ENCODE measurements at places on chromosomes 6 and 20.

- DNase-seq: no peak
Measured at GRCh38 chr6:138722425-138723371, 50.9 kb upstream of the CCDC28A start.

DNA sequence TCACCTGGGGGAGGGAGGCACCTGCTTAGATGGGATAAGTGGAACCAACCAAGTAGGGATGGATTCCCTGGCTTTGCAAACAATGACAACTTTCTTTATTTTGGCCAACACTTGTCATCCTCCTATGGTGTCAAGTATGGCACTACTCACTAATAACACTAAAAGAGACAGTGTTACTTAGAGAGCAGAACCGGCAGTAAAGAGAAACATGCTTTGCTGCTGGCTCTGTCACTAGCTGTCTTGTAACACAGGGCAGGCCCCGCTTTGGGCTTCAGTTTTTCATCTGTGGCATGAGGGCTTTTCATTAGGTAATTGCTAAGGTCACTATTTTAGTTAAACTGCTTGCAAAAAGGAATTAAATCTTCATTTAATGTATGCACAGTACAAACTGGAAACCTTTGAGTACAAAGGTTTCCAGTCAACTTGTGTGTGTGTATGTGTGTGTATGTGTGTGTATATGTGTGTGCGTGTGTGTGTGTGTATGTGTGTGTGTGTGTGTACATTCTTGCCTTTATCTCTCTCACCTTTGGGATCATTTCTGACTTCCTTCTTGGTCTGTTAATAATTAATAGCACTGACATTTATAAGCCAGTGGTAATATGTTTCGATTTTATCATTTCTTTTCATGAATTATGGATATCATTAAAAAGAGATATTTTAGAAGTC, 64.7 kb downstream of the BTBD3 start:
- no peak for DNase-seq

DNA sequence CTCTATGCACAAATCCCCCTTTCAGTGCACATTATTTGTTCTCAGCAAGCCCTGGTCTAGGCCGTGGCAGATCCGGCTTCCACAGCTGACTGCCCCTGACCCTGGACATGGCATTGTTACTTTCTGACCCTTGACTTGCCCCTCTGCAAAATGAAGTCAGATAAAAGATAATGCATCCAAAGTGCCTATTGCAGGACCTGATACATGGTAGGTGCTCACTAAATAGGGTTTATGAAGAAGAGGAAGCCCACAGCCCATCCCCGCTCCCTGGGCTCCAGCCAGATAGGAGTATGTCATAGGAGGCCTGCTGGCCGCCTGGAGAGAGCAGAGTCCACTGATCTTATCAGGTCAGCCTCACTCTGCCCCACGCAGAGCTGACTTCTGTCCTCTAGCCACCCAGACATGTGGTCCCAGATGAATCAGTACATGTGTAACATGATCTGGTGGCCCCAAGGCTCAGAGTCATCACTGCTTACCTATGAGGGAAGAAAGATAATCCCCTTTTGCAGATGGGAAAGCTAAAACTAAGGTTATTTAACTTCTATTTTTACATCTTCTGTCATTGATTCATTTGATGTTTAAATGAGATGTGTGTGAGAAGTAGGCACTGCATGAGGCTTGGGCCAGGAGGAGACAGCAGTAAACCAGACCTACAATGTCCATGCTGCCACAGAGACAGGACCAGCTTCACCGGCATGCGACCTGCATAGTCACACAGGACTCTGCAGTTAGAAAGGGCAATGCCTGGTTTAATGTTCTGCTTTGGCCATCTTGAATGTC, 20.4 kb downstream of the MAFB start:
- no peak for DNase-seq

- DNase-seq: no peak
Measured at GRCh38 chr20:62739581-62740285, 31.1 kb downstream of the NTSR1 start.

GRCh38 chr6:13299403-13299821, 28.9 kb downstream of the TBC1D7 start:
- no peak for DNase-seq

- DNase-seq: no peak
Measured at GRCh38 chr20:50496773-50497385, 13.3 kb upstream of the PTPN1 start.

DNA sequence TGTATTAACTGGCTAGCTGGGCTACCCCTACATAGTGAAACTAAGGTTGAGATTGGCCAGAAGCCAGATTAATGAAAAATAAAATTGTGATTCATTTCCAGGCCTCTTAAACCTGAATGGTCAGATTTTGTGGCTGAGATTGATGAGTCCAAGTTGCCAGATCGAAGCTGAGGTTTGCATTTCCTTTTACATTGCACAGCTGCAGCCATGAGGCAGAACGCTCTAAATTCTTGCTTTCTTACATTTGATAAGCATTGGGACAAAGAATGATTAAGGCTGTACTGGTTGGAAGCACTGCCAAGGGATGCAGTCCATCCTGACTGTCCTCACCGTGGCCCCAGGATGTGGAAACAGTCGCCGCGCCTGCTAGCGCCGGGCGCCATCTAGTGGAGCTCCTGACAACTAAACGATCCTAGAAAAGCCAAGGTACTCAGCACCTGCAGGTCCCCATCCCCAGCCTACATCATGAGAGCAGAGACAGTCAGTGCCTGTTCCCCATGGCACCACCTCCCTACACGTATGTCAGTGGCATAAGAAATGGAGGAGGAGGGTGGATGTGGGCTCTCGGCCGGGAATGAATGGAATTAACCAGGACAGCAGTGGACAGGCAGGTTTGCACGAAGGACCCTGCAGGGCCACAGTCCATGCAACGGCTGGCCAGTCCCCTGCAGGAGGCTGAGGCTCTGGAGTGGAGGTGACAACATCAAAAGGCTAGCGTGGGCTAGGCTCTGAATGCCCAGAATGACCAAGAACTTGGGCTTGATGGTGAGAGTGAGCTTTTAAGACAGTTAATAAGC, 19.0 kb downstream of the PXDC1 start:
- peak; percentile 29 for DNase-seq

DNA sequence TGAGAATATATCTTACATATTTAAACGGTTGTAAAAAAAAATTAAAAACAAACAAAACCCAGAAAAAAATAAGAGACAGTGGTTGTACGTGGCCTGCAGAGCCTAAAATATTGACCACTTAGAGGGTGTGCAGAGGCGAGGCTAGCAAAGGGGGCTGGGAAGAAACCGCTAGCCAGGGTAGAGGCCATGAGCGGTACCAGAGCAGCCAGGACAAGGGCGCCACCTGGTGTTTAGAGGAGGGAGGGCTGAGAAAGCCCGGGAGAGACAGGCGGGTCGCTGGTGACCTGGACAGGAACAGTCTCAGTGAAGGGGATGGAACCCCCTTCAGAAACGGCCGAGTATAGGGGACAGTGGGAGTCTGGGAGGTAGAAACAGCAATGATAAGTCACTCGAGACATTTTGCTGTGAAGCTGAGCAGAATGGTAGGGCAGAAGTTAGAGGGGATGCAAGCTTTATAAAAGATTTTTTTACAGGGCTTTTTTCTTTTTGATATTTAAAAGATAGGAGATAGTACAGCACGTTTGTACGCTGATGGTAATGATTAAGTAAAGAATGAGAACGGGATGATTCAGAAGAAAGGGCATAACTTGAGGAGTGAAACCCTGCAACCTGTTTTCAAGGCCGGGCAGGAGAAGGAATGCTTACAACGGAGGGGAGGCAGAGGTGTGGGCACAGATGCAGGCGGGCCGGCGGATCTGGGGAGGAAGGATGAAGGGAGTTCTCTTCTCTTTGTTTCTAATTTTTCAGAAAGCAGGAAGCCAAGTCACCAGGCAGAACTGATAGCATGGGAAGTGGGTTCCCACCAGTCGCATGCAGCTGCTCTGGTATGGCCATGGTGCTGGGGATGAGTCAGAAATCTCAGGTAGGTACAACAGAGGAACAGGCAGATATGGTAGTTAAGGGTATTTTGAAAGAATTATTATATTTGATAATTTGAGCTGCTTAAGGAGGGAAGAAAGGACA, 76.2 kb downstream of the FAM229B start:
- peak; percentile 61 for DNase-seq

- DNase-seq: no peak
Measured at GRCh38 chr6:18215436-18215835, 48.9 kb downstream of the DEK start.

DNA sequence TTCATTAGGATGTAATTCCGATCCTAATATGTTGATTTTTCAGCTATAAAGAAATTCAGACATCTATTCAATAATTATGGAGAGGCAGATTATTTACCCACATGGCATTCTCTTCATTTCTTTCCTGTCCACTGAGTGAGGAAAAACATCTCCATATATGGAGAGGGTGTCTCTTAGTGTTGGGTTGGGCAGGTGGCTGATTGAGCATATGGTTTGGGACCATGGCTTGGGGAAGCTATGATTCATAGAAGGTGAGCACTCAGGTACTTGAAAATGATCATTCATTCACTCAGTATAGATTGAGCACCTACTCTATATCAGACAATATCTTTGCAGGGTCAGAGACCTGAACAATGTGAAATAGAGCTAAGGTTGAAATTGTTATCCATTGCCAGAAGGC, 41.3 kb upstream of the IL20RA start:
- no peak for DNase-seq

DNA sequence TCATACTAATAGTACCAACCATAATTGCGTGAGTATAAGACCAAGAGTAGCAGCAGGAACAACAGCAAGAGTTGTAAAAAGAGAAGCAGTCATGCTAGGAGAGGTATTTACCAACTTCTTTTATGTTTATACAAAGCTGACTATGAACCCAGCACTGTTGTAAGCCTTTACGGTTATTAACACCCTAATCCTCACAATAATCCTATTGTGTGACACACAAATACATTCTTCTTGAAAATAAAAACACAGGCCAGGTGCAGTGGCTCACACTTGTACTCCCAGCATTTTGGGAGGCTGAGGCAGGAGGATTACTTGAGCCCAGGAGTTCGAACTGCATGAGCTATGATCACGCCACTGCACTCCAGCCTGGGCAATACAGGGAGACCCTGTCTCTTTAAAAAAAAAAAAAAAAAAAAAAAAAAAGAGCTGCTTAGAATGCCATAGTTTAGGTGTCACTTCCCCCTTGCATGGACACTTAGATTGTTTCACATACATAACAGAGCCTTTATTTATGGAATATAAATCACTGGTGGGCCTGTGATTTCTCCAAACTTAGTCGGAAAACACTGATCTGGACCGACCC, 20.2 kb downstream of the HCK start:
- DNase-seq: no peak

All from activated naive CD4-positive, alpha-beta T cell (primary cell).